ENCODE measurements at places on chromosomes 4 and X. TPM values are rescaled to one million over a fixed set of nuclear protein-coding genes. Genes with fewer than 3 reads are reported as not detected.

DNA sequence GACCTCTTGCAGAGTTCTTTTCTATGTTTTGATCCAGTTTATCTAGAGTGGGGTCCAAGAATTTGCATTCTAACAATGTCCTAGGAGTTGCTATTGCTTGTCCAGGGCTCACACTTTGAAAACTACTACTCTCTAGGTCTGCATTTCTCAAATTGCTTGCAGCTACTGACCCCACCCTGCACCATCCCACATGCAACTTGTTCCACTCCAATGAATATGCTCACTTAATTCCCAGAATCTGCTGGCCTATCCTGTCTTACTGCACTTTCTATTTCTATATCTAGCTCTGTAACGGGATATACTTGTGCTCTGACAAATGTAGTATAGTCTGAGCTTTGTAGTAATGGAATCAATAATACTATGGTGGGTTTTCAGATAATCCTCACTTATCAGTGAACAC, 570.3 kb downstream of the IQCM start:
- no peak for DNase-seq

GRCh38 chr4:87739494-87739893, 59.9 kb upstream of the IBSP start:
- DNase-seq: no peak

RBMX2 gene
- total RNA-seq: 7.3 TPM

GRCh38 chr4:53043891-53044650, 182.0 kb downstream of the RASL11B start:
- no peak for DNase-seq

DNA sequence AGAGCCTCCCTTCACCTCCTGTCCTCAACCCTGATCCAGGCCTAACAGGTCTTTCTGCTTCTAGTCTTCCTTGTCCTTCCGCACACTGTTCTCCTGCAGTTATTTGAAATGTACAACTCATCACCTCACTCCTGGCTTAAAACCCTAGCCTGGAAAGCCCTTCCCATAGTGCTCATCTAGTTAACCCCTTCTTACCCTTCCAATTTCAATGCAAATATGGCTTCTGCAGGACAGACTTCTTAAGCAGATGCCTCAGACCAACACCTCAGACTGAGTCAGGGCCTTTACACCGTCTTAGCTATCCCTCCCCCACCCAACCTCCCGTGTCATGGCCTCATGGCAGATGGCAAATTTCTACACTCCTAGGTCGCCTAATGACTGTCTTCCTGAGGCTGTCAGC, 130.4 kb downstream of the BCOR start:
- no peak for DNase-seq

VCX2 gene
- not detected for total RNA-seq

FAT4 gene
- total RNA-seq: 3.8 TPM

- no peak for DNase-seq
Observed at GRCh38 chr4:125368671-125369081, 53.9 kb downstream of the FAT4 start.

DNA sequence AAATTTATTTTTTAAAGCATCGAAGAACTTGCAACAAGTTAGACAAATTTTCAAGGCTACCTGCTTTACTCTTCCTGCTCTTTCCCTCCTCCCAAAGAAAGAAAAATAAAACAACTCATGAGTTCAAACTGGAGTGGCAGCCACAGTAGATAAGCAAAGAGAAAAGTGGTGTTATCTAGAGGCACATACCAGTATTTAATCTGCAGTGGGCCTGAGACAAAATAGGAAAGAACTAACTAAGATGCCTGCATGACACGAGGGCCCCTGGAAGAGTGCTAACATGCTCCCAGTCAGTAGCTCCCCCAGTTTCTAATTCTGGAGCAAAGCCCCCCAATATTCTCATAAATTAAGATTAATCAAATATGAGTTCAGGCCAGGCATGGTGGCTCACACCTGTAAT, 7.9 kb downstream of the ARL9 start:
- DNase-seq: no peak

All from hematopoietic multipotent progenitor cell (in vitro differentiated cells).